ENCODE measurements at places on chromosomes 2 and 18. TPM values are rescaled to one million over a fixed set of nuclear protein-coding genes. Genes with fewer than 3 reads are reported as not detected.

GRCh38 chr18:54296062-54296461, 26.7 kb downstream of the POLI start:
- peak; percentile 33 for DNase-seq

ALK gene
- total RNA-seq = 0.27 TPM

- DNase-seq = peak; percentile 66
Observed at GRCh38 chr2:70964596-70965386, 13.6 kb upstream of the ANKRD53 start.

DNA sequence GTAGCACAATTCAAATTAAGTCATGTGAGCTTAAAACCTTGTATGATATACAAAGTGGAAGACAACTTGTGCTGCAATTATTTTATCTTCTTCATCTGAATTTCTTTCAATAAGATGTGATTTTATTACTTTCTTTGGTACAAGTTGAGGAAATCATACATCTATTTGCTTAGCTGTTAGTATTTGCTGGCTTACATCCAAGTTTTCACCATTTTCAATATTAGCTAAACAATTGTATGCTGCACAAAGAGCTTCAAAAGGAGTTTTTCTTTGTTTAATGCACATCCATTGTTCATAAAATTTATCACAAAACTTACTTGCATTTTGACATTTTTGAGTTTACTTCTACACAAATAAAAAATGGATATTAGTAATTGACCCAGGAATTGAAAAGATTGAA, 40.9 kb downstream of the SCN9A start:
- DNase-seq = no peak

RNF125 gene
- total RNA-seq = 0.65 TPM

SLC9A4 gene
- not detected for total RNA-seq

- peak; percentile 78 for DNase-seq
Observed at GRCh38 chr2:235669983-235670962, 176.4 kb downstream of the AGAP1 start.

GRCh38 chr2:137381731-137382130, 582.5 kb upstream of the HNMT start:
- no peak for DNase-seq

- no peak for DNase-seq
Observed at GRCh38 chr18:46754188-46754587, 2.7 kb downstream of the ST8SIA5 start.

DNA sequence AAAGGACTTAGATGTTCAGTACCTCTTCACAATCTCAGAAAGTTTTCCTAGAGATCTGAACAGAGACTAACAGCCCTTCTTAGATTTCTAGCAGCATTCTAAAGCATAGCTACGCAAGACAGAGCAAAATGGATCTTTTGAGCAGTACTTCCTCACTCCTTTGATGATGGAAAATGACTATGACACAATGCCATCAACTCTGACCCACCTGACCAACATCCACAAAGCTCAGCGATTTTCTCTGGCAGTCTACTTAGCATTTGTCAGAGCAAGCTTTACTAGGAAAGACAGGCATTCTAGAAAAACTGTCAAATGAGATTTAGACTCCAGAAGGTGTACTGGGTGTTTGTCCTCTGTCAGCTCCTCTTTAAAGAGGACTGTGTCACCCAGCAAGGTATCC, 180.9 kb upstream of the ACVR2A start:
- DNase-seq = no peak

- no peak for DNase-seq
Observed at GRCh38 chr2:214138779-214139178, 272.1 kb upstream of the VWC2L start.

PCARE gene
- total RNA-seq = under 0.01 TPM

DNA sequence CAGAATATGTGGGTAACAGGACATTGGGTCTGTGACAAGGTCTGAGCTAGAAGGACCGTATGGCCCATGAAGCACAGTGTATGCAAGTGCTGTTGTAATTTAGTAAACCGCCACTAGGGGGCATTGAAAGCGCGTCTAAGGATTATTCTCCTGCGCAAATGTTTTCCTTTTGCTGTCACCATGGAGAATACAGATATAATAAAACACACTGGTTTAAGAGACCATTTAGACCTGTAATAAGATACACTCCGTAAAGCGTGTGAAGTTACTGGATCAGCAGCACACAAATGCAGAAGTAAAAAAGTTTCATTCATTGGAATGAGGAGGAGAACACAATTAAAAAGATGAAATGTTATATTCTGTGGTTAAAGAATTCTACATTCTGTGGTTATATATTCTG, 272.4 kb downstream of the AGAP1 start:
- peak; percentile 83 for DNase-seq

DNA sequence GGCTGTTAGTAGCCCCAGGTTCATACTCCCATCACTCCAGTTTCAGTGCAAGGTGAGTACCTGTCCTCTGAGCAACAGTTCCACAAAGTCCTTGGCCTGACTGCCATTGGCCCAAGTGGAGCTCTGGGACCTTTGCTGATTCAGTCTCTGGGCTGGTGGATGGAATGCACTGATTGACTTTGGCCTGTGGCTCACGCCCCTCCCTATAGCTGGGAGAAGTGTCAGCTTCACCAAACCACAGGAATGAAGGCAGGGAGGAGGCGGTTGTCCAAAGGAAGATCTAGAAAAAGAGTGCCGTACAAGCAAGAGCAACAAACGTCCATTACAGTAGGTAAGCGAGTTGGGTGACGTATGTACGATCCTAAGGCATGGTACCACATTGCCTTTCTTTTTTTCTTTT, 34.0 kb downstream of the QPCT start:
- DNase-seq = peak; percentile 56

NETO1 gene
- total RNA-seq = not detected

DNA sequence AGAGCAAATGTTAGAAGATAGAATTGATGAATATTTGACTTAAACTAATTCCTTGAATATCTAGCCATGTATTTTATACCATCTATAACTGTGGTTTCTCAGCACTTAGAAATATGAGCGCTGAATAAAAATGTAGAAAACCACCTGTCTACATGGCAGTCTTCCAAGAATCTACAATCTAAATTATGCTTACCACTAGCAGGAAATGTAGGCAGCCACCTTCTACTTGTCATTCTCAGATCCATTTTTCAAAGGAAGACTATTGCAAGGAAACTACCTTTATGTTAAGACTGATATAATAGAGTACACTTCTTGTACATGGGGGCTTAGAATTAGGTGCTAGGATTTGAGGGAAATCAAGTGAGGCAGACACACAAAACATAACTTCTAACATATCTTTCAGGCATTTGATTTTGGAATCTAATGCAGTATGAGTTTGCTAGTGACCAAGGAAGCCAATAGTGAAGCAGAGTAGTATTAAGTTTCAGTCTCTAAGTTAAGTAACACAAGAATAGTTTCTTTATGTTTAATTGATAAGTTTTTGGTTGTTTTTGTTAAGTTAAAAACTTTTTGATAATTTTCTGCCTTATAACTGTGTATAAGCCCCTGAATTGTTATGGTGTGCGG, 175.9 kb upstream of the ITGA4 start:
- no peak for DNase-seq

SERPINB3 gene
- total RNA-seq = not detected

Measured in fibroblast of the aortic adventitia (primary cell).